Esophagus squamous epithelium (tissue), 5 donors: ENCODE measurements at places on chromosomes 13 and 19.

DNA sequence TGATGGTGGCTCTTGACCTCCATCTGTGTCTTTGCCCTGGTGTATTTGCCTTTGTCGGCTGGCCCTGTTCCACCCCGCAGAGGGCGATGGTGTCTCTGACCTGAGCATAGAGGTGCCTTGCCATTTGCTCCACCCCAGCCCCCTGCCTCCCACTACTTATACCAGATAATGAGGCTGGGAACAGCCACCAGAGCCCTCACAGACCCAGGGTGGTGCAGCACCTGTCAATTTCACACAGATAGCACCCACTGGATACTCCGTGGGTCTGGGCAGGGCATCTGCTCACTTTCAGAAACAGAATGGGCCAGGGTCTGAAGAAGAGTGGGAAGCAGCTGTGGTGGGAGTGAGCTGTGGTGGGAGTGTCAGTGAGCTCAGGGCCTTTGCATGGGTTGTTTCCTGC lies 4.1 kb downstream of the ZNF536 start:
- no peaks in the 10 kb centered on the region for H3K36me3 ChIP-seq
- no peak overlapping the region for H3K4me3 ChIP-seq
- no peak overlapping the region for H3K27ac ChIP-seq

- peaks cover 44% of the 10 kb centered on the region for H3K4me1 ChIP-seq
- no peaks in the 10 kb centered on the region for H3K36me3 ChIP-seq
- no peak for DNase-seq
- peak within 1 kb of the TSS; percentile 78 for H3K27ac ChIP-seq
- H3K4me3 ChIP-seq: peak within 1 kb of the TSS; percentile 71
Observed at GRCh38 chr19:50723069-50723468, at the start of gene CLEC11A. CLEC11A (plus strand) TSS chr19:50723364; CDS start chr19:50723526, 162 bp downstream.

- H3K4me1 ChIP-seq: peaks cover 13% of the 10 kb centered on the region
- H3K36me3 ChIP-seq: no peaks in the 10 kb centered on the region
- H3K27ac ChIP-seq: no peak overlapping the region
- no peaks in the 10 kb centered on the region for H3K27me3 ChIP-seq
- no peak overlapping the region for H3K4me3 ChIP-seq
Observed at GRCh38 chr13:30337061-30337610, 29.8 kb upstream of the KATNAL1 start.

GRCh38 chr13:71320452-71320851 lies 546.6 kb downstream of the DACH1 start:
- no peak overlapping the region for H3K27ac ChIP-seq
- no peaks in the 10 kb centered on the region for H3K27me3 ChIP-seq
- no peaks in the 10 kb centered on the region for H3K4me1 ChIP-seq
- no peak for DNase-seq
- H3K36me3 ChIP-seq: no peaks in the 10 kb centered on the region

GRCh38 chr13:27166313-27166712 lies 5.3 kb downstream of the USP12 start:
- H3K4me3 ChIP-seq: no peak overlapping the region
- H3K27me3 ChIP-seq: no peaks in the 10 kb centered on the region
- H3K4me1 ChIP-seq: peaks cover 83% of the 10 kb centered on the region
- DNase-seq: no peak

DNA sequence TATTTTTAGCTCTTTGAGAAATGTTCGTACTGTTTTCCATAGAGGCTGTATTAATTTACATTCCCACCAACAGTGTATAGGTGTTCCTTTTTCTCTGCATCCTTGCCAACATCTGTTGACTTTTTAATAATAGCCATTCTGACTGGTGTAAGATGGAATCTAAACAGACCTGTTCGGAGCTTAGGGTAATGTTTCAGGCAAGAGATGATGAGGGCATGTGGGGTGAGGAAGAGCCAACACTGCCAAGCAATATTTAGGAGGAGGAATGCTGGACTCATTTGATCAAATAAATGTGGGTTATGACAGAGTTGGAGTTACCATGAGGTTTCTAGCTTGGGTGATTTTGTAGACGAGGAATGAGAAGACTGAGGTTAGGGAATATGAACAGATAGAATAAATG lies 382.9 kb downstream of the KLF12 start:
- no peak overlapping the region for H3K27ac ChIP-seq
- H3K36me3 ChIP-seq: no peaks in the 10 kb centered on the region
- DNase-seq: no peak
- H3K4me3 ChIP-seq: no peak overlapping the region
- H3K27me3 ChIP-seq: no peaks in the 10 kb centered on the region

DNA sequence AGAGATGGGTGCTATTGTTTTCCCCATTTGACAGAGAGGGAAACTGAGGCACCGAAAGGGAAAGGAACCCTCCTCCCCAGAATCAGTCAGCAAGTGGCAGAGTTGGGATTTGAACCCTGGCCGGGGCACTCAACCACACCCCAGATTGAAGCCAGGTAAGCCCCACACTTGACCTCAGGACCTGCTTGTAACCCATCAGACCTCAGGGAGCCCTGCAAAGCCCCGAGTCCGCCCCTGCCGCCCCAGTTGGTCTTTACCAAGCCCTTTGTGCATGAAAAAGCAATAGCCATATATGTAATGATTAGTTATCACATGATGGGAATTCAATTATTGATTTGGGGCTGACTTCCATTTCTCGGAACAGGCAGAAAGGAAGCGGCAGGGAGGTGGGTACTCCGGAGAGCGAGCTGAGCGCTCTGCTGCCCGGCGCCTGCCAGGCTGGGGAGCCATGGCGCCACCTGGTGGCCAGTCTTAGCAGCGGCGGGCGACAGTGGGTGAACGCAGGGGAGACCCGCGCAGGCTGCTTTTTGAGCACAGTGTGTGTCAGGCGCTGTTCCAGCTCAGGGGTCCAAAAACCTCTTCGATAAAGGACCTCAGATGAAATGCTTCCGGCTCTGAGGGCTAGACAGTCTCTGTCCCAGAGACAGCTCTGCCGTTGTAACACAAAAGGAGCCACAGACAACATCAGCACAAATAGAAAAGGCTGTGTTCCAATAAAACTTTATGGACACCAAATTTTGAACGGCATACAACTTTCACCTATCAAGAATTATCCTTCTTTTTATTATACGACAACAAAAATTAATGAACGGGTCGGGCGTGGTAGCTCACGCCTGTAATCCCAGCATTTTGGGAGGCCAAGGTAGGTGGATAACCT lies 82.9 kb upstream of the CACNA1A start:
- no peak overlapping the region for H3K27ac ChIP-seq
- no peaks in the 10 kb centered on the region for H3K4me1 ChIP-seq
- H3K27me3 ChIP-seq: peaks cover 48% of the 10 kb centered on the region
- no peak for DNase-seq
- H3K4me3 ChIP-seq: no peak overlapping the region

- no peaks in the 10 kb centered on the region for H3K27me3 ChIP-seq
- no peak for DNase-seq
- peaks cover 19% of the 10 kb centered on the region for H3K36me3 ChIP-seq
- peak overlapping the region; percentile 98 for H3K4me3 ChIP-seq
- peaks cover 66% of the 10 kb centered on the region for H3K4me1 ChIP-seq
Observed at GRCh38 chr19:4058693-4059452, 7.8 kb downstream of the ZBTB7A start.

DNA sequence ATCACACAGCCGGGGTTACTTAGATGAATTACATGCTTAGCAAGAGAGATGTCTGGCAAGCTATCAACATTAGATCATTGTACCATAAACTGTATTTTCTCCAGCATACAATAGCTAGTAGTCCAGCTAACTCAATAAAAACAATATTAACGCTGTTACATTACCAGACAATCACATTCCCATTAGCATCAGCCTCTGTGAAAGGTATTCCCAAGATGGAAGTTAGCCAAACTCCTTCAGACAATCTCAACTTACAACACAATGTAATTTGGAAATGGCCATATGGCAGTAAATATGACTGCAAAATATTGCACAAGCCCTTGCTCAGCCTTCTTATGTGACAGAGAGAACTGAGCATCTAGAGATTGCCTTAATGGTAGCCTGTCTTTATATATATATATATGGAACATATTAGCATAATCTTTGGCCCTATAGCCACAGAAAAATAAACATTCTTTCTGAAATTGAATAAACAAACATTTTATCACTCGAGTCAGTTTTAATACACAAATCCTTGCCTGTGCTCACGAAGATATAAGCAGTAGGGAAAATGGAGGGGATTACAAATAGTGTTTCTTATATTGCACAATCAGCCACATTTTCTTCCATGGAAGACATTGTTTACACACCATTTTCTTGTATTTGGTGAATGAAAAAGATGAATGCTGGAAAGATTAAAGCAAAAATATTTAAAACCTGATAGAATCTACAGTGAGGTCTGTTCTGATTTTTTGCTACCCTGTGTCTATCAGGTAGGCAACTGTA lies 1060.5 kb downstream of the DIAPH3 start:
- DNase-seq: no peak
- H3K4me3 ChIP-seq: no peak overlapping the region
- no peaks in the 10 kb centered on the region for H3K4me1 ChIP-seq
- no peak overlapping the region for H3K27ac ChIP-seq
- H3K27me3 ChIP-seq: no peaks in the 10 kb centered on the region
- no peaks in the 10 kb centered on the region for H3K36me3 ChIP-seq

DNA sequence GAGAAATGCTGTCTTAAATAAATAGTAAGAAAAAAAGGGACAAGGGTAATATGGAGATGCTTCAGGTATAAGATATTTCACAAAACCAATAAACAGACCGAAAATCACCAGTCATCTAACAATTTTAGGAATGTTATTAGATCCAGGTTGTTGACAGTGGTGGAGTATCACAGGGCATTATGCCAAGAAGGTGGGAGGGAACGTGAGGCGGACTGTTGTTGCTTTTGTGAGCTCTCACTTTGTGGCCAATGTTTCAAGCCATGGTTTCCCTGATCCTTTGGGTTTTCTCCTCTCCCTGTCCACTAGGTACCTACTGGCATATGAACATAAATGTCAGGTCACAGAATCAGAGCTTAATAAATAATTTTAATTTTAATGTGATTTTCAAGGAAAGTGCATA lies 790.3 kb upstream of the SLITRK1 start:
- H3K4me1 ChIP-seq: no peaks in the 10 kb centered on the region
- no peaks in the 10 kb centered on the region for H3K36me3 ChIP-seq
- H3K4me3 ChIP-seq: no peak overlapping the region
- H3K27me3 ChIP-seq: no peaks in the 10 kb centered on the region
- DNase-seq: no peak

DNA sequence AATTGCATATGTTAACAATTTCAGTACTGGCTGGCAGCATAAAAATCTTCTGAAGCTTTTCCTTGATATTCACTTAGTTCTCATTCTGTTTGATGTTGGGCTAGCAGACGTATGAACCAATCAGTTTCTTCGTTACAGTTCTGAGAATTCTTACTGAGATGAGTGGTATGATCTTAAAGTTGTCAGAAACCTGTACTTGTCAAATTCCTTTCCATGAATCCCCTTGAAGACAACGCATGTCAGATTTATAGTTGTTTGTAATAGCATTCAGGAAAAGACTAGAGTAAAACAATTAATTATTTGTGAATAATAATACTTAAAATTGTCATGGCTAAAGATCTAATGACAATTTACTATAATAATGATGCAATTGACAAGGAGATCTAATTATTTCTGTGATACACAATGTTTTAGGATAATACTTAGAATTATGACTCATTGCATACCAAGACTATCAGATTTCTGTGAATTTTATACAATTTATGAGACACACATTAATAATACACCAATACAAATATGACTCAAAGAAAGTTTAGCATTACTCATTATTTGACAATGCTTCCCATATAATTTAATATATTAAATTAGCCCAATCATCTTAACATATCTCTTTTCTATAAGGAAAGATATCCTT lies 447.2 kb downstream of the RFC3 start:
- H3K27me3 ChIP-seq: no peaks in the 10 kb centered on the region
- no peak overlapping the region for H3K4me3 ChIP-seq

DNA sequence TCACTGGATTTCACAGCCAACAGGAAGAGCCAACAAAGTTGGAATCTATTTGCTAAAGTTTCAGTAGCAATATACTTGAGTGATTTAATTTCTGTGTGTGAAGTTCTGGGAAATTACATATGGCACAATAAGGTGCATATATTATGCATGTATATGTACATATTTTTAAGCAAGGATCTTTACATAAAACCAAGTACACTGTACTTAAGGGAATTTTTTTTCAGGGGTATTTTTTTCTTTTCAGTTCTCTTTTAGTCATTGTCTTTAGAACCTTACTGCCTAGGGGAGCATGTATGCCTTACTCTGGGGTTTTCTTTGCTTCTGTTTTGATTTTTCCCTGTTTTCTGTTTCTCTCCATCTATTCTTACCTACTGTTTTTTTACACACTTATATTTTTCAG lies 7.4 kb downstream of the RAP2A start:
- peaks cover 10% of the 10 kb centered on the region for H3K36me3 ChIP-seq
- no peak overlapping the region for H3K27ac ChIP-seq

- H3K27me3 ChIP-seq: no peaks in the 10 kb centered on the region
- peak overlapping the region; percentile 64 for H3K27ac ChIP-seq
- H3K36me3 ChIP-seq: no peaks in the 10 kb centered on the region
- H3K4me1 ChIP-seq: peaks cover 42% of the 10 kb centered on the region
- no peak for DNase-seq
Observed at GRCh38 chr19:43148233-43148632, 38.1 kb downstream of the PSG5 start.

DNA sequence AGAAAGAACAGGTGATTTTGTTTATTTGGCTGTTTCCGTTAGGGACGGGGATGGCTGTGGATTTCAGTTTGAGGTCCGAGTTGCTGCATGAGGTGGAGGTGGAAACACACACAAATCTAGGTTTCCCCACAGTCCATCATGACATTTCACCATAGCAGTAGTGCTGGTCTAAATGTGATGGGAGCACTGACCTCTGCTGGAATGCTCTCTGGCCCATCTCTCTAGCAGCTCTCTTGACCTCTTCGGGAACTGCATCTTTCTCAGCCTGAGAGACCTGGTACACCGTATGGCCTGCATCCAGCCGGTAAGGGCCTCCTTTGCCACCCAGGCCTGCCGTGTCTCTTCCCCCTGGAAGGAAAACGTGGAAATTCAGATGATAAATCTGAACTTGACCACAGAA lies 154.0 kb downstream of the RGCC start:
- H3K4me1 ChIP-seq: peaks cover 8% of the 10 kb centered on the region
- no peak for DNase-seq
- H3K27ac ChIP-seq: no peak overlapping the region
- no peaks in the 10 kb centered on the region for H3K36me3 ChIP-seq
- H3K4me3 ChIP-seq: no peak overlapping the region

GRCh38 chr13:31046711-31047279 lies 114.3 kb downstream of the TEX26 start:
- H3K4me3 ChIP-seq: peak overlapping the region; percentile 12
- no peaks in the 10 kb centered on the region for H3K27me3 ChIP-seq
- no peaks in the 10 kb centered on the region for H3K36me3 ChIP-seq

DNA sequence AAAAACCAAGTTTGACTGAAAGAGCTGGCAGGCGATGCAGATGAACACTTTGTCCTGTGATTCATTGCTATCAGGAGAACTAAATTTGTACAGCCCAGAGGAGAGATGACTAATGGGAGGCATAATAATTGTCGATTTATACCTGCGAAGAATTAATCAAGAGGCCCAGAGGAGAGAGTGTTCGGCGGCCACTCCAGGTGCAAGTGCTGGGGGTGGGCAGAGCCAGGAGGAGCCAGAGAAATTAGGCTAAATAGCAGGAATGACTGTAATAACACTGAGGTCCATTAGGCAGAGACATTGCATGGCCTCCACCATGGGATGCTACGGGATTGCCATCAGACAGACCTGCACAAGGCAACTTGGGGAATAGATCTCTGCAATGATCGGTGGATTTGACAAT lies 107.7 kb upstream of the UQCRFS1 start:
- DNase-seq: no peak
- no peaks in the 10 kb centered on the region for H3K4me1 ChIP-seq
